ENCODE measurements at places on chromosomes 12 and 14.

DNA sequence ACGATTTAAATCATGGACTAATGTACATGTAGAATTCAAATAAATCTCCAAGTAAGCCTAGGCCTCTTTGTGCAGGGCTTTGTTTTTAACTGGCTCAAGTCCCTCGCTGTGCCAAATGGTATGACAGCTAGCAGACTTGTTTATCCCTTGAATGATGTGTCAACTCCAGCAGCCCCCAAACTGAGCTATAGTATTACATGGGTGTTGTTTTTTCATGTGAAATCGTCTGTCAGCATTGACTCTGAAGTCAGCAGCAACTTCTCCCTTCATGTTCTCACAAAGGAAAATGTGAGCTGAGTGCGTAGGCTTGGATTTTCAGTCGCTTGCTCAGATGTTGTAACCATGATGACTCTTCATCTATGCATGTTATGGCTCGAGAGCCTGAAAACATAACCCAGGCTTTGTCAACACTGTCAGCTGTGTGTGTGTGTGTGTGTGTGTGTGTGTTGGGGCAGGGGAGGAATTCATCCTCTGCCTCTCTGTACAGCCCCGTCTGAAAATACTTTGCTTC lies 73.3 kb downstream of the PTHLH start:
- DNase-seq, result no peak

DNA sequence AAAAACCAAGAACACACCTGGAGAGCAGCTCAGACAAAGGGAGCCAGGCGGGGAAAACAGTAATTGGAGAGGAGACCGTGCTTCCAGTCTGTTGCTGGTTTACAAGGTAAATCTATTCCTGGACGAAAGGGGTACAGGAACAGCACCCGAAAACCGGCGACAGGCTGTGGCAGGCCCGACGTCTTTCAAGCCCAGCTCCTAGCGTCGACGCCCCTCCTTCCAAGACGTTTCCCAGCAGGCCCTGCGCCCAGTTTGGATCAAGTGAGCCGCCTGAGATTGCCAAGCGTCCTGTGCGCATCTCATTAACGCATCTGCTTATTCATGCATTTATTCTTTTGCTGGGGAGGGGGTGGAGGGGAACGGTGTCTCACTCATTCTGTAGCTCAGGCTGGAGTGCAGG lies 1.4 kb downstream of the C12orf56 start:
- no peak for DNase-seq

- no peak for DNase-seq
Measured at GRCh38 chr12:124481257-124481750, 86.1 kb downstream of the NCOR2 start.

DNA sequence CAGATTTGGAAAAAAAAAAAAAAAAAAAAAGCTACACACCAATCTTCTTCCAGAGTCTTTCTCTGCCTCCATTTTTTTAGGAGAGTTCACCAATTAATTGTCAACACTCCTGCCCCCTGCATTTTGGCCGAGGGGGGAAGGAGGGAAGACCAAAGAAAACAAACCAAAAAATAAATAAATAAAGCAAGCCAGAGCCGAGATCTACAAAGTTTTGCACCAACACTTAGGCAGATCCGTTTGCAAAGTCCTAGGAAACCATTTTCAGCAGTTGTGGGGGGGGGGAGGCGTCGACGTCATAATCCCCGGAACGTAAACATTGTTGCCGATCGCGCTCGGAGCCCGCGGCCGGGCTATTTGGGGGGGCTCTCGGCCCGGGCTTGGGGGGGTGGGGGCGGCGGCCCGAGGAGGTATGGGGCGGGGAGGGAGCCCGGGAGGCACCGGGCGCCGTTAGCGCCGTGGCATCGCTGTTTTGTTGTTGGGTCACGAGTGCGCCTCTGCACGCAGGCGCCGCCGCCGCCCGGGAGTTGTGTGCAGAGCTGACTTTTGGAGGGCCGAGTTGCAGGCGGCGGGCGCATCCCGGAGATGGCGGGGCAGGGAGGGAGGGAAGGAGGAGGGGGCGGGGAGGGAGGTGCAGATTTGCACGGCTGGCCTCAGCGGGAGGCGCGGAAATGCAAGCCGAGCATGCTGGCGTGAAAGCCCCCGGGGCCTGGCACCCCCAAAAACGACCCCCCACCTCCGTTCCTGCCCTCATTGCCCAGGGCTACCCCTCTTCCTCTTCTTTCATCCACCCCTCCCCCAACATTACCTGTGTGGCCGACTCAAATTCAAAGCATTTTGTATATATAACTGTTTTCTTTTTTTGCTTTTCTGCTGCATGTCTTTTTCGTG lies 598 bp downstream of the KDM2B start:
- no peak for DNase-seq

DNA sequence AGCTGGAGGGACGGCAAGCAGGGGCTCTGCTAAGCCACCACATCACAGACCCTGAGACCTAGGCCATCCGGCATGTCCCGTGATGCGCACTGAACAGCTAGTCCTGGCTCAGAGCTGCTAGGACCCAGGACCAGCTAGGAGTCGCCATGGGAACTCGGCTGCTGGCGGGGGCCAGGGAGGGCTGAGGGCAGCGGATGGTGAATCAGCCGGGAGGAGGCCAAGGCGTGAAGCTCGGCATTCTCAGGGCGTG lies 5.1 kb downstream of the AHNAK2 start:
- DNase-seq, result peak; percentile 82

GRCh38 chr12:2057795-2058408 lies 5.1 kb downstream of the CACNA1C start:
- no peak for DNase-seq

- no peak for DNase-seq
Measured at GRCh38 chr12:26112703-26113147, 12.1 kb downstream of the BHLHE41 start.

DNA sequence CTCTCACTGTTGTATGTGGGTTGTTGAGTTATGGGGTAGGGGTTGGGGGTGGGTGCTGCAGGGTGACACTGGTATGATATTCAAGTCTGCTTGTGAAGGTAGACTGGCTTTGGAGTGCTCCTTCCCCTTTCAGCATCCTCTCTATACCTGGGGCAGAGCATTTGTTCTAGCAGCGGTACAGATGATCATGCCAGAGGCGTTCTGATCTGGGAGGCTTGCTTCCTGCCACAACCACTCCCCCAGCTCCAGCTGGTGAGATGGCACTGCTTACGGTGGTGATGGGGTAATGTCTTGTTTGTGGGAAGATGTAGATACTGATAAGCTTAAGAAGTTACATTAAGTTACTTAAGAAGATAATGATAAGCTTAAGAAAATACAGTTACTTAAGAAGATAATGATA lies 131.8 kb downstream of the ERC1 start:
- DNase-seq, result no peak

All from thoracic aorta (tissue), 2 donors.